ENCODE measurements at places on chromosomes 7 and 10.

DNA sequence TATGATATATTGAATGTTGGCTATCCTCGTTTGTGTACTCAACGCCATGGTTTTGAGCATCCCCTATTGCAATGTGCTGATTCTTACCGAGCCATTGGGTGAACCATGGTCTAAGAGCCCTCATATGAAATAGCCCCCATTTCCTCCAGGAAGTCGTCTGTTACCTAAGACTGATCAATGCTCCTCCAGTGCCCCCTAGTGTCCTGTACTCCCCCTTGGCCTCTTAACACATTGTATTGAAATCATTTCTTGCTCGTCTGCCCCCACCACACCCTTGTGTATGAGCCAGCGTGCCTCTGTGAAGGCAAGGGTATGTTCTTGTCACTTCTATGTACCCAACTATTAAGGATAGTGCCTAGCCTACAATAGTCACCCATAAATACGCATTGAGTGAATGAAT is 11.2 kb upstream of the SLC35B4 start:
- DNase-seq = no peak

DNA sequence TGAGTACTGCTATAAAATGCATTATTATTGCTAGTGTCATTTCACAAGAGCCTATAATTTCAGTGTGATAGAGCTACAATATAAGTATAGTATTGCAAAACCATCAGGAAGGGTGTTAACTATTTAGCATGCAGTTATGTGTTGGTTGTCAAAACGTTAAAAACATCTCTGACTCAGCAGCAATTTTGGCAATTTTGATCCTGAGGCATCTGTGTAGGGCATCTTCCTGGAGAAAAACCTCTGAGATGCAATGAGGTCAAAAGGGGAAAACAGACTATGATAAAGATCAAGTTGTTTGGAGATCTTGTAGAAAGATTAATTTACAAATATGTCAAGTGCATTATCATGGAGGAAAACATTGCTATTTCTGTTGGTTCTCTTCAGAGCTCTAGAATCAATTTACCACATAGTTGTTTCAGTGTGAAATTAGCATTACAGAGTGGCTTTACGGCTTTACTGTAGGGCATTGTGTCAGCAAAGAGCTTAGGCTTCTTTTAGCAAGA is 5.3 kb downstream of the CFTR start:
- DNase-seq = no peak

GRCh38 chr10:70513848-70514309 is 35.3 kb downstream of the PALD1 start:
- no peak for DNase-seq

DNA sequence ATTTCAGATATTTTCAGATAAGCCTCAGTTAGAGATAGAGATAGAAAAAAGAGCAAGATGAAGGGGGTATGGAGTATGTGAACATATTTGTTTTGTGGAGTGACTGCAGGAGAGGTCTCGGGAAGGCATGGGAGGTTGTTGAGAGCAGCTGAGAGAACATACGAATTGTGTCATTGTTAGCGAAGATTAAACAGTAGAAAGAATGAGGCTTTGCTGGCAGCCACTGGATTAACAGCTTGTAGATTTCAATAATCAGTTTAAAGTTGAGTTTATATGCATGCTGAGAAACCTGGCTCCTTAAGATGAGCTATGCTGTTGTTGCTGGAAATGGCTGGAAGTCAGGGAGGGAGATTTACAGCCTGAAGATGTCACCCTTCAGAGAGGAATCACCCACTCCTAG is 100.9 kb upstream of the SORCS3 start:
- DNase-seq = no peak
